DMS53 (cell line): ENCODE measurements at places on chromosomes 1 and 21.
A peak's percentile ranks its signal among the peaks of the same experiment; 100 is the strongest.

- peak; percentile 29 for DNase-seq
Observed at GRCh38 chr1:42392967-42393848, 12.6 kb downstream of the RIMKLA start.

DNA sequence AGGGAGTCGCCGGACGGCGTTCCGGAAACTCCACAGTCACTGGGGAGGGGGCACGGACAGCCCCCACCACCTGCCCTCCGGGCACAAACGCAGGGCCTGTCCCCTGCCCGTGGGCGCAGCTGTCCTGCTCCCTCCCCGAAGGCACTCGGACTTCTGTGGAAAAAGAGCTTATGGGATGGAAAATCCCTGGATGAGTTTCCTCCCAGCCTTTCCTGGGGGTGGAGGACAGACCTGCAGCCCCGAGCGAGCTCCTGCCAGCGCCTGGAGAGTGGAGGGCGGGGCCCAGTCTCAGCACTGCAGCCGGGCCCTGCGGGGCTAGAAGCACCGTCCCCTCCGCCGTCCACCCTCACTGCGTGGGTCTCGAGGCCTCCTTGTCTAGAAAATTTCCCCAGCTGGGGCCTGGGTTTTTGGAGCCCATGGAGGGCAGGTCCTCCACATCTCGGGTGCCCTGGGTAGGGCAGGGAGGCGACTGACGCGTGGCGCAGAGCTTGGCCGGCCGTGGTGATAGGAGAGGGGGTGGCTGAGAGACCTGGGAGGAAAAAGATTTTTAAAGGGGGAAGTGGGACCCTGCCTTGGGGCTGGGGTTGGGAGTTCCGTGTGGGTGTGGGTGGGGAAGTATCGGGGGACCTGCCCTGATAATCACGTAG, 6.4 kb upstream of the COL6A1 start:
- peak; percentile 19 for DNase-seq

DNA sequence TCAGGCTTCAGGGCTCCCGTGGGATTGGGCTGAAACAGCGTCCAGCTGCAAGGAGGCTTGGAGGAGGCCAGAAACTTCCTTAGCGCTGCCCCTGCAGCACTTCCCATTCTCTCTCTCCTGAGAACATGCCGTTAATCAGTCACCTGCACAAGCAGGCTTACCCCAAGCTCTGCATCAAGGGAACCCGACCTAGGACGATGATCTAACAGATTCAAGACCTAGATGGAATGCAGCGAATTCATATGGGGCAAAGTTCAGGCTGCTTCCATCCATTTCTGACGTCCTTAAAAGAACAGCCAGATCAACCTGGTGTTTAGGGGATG, 114.1 kb downstream of the ERG start:
- DNase-seq = no peak

GRCh38 chr1:111045033-111045722, 81.5 kb upstream of the LRIF1 start:
- peak; percentile 57 for DNase-seq

DNA sequence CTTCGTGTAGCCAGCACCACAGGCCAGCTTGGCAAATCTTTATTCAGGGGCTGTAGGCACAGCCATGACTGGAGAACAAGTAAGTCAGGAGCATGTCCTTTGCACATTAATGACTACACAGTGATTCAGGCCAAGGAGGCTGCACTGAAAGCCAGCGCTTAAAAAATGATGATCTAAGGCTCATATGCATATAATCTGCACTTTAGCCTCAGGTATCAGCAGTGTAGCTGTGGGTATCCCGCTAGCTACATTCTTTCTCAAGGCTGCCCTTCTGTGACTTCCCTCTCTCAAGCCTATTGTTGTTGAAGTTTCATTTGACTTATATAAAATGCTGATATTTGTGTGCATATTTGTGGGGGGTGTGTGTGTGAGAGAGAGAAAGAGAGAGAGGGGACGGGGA, 62.6 kb upstream of the RGL1 start:
- DNase-seq = no peak

GRCh38 chr1:51316113-51316845, 14.1 kb downstream of the TTC39A start:
- DNase-seq = peak; percentile 97

GRCh38 chr1:77739235-77739634, 20.4 kb downstream of the USP33 start:
- no peak for DNase-seq

DNA sequence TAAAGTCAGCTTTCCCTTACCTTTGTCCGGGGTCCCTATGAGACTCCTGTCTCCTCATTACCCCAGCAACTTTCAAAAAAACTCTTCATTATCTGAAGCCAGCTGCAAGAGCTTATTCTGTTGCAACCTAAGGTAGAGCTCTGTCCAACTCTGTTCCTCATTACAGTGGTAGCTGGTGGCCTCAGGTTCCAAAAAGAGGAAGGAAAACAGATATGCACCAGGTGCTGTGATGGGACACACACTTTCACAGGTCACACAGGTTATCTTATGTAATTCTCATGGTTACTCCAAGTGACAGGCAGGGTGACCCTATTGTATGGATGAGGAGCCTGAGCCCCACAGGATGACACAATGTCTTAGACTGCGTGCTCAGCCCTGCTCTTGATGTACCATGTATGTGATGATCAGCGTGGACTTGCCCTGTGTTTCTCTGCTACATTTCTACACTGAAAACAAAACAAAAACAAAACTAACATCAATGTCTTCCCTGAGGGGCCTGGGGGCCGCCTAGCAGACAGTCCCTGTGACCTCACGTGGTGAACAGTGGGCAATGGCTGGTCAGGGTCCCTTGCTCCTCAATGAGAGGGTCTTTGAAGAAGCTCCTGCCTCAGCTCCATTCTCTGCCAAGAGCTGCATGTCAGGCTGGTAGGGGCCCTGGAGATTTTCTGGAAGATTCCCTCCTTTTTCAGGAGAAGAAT, 9.7 kb upstream of the TENT5C start:
- no peak for DNase-seq

- no peak for DNase-seq
Observed at GRCh38 chr1:218409946-218410510, 64.9 kb downstream of the TGFB2 start.

DNA sequence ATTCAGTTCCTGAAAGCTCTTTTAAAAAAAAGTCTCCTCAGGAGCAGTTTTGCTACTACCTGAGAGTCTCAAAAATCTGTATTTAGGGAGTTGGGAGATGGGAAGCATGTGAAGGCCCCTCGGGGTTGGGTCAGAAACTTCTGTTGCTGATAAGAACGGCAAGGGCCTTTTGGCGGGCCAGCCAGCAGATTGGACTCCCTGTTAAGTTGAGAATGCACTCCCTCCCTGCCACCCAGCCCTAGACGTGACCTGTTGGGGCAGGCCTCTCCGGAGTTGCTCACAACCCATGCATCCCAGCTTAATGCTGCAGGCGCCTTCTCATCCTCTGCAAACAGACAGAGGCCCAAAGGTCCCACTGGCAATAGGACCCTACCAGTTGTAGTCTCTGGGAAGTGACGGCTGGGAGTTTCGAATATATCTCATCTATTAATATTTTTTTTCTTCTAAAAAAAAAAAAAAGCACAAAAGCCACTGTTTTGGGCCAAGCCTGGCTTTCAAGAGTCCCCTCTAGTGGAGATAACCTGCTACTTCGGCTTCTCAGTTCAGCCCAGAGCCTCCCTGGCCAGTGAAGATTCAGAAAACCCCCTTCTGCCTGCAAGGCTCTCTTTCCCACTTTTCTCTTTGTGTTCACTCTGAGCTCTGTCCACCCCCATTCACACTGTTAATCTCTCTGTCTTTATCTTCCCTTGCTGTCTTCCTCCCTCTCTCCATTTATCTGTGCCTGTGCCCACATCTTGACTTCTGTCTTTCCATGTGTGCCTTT, 5.3 kb downstream of the PLXNA2 start:
- DNase-seq = peak; percentile 88

- DNase-seq = no peak
Observed at GRCh38 chr1:101098907-101099306, 73.3 kb upstream of the DPH5 start.

DNA sequence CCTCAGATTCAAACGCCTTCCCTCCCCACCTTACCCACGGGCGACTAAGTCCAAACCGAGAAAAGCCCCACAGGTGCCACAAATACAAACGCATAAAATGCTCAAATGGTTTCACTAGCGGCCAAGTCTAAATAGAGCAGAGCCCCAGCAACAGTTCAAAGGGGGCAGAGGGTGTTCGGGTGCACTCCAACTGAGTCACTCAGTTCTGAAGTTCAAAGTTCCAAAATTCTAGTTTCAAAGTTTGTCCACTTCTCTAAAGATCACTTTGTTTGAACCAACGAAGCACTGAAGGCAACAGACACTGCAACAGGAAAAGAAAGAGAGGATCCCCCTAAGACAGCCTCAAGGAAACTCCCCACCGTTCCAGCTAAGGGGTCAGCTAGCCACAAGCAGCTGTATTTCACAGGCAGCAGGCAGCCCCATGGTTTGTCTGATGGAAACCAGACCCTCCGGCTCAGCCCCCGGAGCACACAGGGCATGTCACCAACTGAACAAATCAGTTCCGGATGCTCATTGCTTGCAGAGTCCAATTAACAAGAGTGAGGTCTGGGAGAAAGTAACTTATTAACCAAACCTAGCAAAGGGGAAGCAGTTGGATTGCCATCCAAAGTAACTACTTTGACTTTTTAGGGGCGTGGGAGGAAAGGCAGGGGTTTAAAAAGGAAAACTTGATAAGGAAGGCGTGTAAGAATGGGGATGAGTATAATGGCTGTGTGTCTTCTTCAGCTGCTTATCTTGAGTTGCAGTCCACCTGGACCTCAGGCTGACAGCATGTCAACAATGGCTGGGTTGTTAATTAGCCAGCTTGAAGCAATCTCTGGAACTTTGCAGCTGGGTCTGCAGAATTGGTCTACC, 1423.9 kb upstream of the PRMT6 start:
- peak; percentile 69 for DNase-seq

GRCh38 chr1:213060836-213061235, 9.8 kb downstream of the RPS6KC1 start:
- peak; percentile 97 for DNase-seq
